ENCODE measurements at places on chromosomes 4 and X.

DNA sequence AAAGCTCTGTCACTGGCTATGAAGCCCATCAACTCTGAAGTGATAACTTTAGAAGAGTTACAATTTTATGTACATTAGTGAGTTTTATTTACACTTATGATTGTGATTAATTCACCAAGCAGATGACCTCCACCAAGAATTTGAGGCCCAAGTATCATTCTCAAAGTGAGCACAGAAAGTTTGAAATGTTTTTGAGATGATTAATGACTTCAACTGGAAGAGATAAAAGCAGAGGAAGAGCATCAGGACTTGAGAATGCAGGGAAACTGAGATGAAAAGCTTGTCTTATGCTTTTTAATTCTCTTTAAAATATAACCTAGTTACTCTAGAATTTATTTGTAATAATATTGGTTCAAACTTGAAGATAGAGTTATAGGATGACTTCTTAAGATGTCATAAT, 112.8 kb upstream of the H2AZ1 start:
- no peak for DNase-seq

GRCh38 chrX:72274526-72274925, 2.5 kb downstream of the RPS4X start:
- no peak for DNase-seq

DNA sequence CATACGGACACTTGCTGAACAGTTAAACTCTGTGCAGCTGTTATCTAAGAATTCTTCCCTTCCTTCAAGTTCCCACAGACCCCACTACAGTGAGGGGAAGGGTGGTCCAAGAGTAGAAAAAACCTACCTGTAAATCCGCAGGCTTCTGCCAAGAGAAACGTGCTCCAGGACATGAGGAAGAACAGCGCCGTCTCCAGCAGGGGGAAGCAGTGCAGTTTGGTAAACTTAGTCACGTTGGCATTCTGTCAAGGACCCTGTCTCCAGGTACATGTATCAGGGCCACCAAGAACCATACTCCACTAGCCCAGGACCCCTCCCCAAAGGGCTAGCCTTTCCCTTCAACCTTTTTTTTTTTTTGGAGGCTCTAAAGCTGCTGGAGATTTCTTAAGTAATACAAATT, 79.9 kb downstream of the CHST7 start:
- no peak for DNase-seq

GRCh38 chr4:99723612-99724011, 66.0 kb upstream of the C4orf54 start:
- DNase-seq = peak; percentile 53

DNA sequence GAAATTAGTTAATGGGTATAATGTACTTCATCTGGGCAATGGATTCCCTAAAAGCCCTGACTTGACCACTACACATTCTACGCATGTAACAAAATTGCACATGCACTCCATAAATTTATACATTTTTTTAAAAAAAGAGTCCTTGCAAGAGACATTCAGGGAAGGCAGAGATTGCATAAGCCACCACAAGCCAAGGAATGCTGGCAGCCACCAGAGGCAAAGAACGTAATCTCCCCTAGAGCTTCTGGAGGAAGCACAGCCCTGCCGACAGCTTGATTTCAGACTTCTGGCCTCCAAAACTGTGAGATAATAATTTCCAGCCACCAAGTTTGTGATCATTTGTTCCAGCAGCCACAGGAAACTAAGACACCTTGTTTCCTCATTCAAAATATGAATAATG, 185.6 kb upstream of the GALNT7 start:
- no peak for DNase-seq

Data from keratinocyte (primary cell).